Endodermal cell (in vitro differentiated cells): ENCODE measurements at places on chromosomes 5 and 9. TPM values are rescaled to one million over a fixed set of nuclear protein-coding genes. Genes with fewer than 3 reads are reported as not detected.

- peaks cover 4% of the 10 kb centered on the region for H3K4me1 ChIP-seq
- H3K4me3 ChIP-seq: no peak overlapping the region
- no peaks in the 10 kb centered on the region for H3K36me3 ChIP-seq
- no peak overlapping the region for H3K27ac ChIP-seq
Observed at GRCh38 chr5:132822650-132823480, 7.6 kb downstream of the SHROOM1 start.

DNA sequence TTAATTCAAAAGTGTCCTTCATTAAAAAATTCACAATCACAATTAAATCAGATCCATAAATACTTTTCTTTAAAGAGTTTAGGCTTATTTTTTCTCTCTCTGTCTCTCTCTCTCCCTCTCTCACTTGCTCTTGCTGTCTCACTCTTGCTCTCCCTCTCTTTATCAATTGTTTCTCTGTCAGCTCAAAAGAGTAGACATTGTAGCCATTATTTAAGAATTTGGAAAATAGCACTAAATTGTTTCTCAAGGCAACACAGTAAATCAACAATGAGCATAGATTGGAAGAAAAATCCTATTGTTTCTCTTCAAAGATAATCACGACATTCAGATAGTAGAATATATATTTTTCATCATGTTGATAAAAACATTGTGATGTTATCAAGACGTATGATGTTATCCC, 1114.0 kb downstream of the PTPRD start:
- no peaks in the 10 kb centered on the region for H3K36me3 ChIP-seq
- no peaks in the 10 kb centered on the region for H3K27me3 ChIP-seq
- H3K4me1 ChIP-seq: no peaks in the 10 kb centered on the region

- no peak overlapping the region for H3K4me3 ChIP-seq
- H3K4me1 ChIP-seq: no peaks in the 10 kb centered on the region
- H3K27me3 ChIP-seq: no peaks in the 10 kb centered on the region
- DNase-seq: no peak
Observed at GRCh38 chr5:3827624-3828023, 232.0 kb downstream of the IRX1 start.

The GABRA1 gene
- total RNA-seq: 1.6 TPM in 1 of 3 replicates, not detected in the others

The UNC13B gene
- total RNA-seq: 47.7 and 53.9 TPM in 2 replicates

The SLC25A2 gene
- 0.50 and 0.68 TPM in 2 replicates for total RNA-seq

The CDKN2B gene
- total RNA-seq: 4.5 and 7.0 TPM in 2 replicates

GRCh38 chr5:2729189-2729588, 22.3 kb downstream of the IRX2 start:
- no peaks in the 10 kb centered on the region for H3K36me3 ChIP-seq
- H3K27ac ChIP-seq: no peak overlapping the region
- H3K27me3 ChIP-seq: peaks cover 14% of the 10 kb centered on the region

DNA sequence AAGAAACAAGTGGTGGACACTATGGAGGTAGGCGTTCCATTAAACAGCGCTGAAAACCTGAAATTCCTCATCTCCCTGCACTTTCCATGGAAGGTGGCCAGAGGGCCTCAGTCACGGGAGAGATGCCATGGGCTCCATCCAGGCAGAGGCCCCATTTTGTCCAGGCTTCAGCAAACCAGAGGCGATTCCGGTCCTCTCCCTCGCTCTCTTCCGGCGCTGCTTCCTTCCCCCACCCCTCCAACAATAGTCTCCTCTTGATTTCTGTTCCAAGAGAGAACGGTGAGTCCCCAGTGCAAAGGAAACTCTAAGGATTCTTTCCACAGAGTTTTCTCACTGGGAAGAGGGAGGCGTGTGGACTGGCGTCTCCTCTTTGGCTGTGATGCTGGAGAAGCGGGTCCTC, 7.5 kb downstream of the ZNF366 start:
- no peak for DNase-seq
- no peaks in the 10 kb centered on the region for H3K4me1 ChIP-seq
- H3K36me3 ChIP-seq: no peaks in the 10 kb centered on the region
- H3K27ac ChIP-seq: no peak overlapping the region
- H3K27me3 ChIP-seq: no peaks in the 10 kb centered on the region

DNA sequence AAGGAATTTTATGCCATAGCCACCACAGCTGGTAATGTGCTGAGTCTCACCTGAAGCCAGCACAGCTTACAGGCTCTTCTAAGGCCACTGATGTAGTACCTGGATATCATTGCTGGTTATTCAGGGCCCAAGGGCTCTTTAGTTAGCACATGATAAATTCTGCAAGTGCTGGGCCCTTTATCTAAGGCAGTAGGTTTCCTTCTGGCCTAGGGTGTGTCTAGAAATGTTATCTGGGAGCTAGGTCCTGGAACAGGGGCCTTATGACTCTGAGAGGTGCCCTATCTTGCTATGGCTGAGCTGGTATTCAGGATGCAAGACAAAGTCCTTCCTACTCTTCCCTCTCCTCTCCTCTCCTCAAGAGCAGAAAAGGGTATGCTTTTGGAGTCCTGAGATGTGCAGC, 1424.5 kb upstream of the NUDT12 start:
- DNase-seq: no peak
- no peaks in the 10 kb centered on the region for H3K4me1 ChIP-seq
- H3K27ac ChIP-seq: no peak overlapping the region
- no peaks in the 10 kb centered on the region for H3K36me3 ChIP-seq

GRCh38 chr5:1396293-1396816, 48.9 kb downstream of the SLC6A3 start:
- no peaks in the 10 kb centered on the region for H3K36me3 ChIP-seq
- no peak overlapping the region for H3K4me3 ChIP-seq
- DNase-seq: no peak
- peaks cover 20% of the 10 kb centered on the region for H3K27me3 ChIP-seq
- H3K4me1 ChIP-seq: no peaks in the 10 kb centered on the region

DNA sequence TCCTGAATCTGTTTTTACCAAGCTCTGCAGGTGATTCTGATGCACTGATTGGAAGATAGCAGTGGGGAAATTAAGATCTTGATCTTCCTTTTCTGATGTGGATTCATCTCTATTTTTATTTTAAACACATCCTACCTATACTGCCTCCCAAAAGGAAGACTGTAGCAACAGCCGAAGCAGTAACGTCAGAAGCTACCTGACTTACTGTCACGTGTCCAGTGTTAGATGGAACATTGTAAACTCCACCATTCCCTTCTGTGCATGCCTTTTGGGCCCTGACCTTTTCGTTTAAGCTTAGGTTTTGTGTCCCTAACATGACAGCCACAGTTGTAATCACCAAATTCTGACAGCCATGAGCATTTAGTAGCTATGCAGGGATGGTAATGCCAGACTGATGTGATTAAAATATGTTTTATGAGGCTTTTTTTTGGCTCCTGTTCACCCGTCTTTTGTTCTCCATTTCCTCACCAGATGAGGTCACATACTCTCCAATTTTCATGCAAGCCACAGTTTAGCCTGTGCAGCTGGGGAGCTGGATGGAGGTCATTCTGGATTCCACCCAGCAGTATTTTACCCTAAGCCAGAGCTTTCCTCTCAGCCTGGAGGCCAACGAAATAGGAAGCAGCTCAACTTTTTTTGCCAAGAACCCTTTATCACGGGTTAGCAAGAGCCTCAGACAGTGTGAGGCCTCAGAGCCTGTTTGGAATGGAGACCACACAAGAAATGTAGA, 15.6 kb upstream of the FOXD1 start:
- DNase-seq: no peak
- H3K4me3 ChIP-seq: no peak overlapping the region
- no peaks in the 10 kb centered on the region for H3K27me3 ChIP-seq
- no peak overlapping the region for H3K27ac ChIP-seq
- no peaks in the 10 kb centered on the region for H3K36me3 ChIP-seq
